CD4-positive, alpha-beta T cell treated with Interleukin-21 for 1 hour (primary cell): ENCODE measurements at places on chromosomes 12 and 14.

DNA sequence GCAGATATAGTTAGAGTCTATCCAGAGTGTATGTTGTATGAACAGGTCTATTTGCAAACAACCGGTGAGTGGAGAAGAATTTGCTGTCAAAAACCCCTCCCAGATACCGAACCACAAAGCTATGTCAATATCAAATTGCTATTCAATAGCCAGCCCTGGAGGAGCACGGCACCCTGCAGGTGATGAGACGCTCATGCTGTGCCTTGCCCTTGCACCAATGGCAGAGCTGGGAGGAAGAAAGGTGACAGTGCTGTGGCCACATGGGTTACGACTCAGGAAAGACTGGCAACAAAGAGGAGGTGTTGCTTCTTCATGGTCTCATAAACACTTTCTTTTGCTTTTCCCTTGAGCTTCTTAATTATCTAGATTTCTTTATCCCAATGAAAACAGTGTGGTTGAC is 55.7 kb downstream of the PAX9 start:
- DNase-seq = no peak

GRCh38 chr12:127675936-127676335 is 591.0 kb upstream of the TMEM132C start:
- no peak for DNase-seq

- DNase-seq = no peak
Observed at GRCh38 chr14:71314717-71315116, 407.5 kb downstream of the PCNX1 start.

- peak; percentile 13 for DNase-seq
Observed at GRCh38 chr14:33848706-33849454, 102.0 kb downstream of the EGLN3 start.

DNA sequence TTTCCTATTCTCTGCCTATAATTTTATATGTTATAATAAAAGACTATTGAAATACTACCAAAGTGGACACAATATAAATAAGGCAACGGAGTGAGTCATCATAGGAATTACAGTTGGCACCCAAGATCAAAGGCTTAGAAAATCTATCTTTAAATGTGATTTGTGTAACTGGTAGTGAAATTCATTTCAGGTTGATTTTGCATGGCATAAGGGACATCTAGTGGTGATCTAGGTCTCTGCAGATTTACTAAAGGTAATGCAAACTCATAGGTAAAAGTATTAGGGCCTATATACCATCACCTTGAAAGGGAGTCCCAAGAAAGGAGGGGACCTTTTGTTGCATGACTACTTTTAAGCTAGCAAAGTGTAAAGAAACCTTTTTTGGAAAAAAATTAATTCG is 527.2 kb downstream of the NRXN3 start:
- no peak for DNase-seq

- DNase-seq = no peak
Observed at GRCh38 chr12:26786491-26786864, 46.5 kb downstream of the ITPR2 start.

GRCh38 chr12:114166362-114166761 is 200.2 kb upstream of the RBM19 start:
- no peak for DNase-seq

DNA sequence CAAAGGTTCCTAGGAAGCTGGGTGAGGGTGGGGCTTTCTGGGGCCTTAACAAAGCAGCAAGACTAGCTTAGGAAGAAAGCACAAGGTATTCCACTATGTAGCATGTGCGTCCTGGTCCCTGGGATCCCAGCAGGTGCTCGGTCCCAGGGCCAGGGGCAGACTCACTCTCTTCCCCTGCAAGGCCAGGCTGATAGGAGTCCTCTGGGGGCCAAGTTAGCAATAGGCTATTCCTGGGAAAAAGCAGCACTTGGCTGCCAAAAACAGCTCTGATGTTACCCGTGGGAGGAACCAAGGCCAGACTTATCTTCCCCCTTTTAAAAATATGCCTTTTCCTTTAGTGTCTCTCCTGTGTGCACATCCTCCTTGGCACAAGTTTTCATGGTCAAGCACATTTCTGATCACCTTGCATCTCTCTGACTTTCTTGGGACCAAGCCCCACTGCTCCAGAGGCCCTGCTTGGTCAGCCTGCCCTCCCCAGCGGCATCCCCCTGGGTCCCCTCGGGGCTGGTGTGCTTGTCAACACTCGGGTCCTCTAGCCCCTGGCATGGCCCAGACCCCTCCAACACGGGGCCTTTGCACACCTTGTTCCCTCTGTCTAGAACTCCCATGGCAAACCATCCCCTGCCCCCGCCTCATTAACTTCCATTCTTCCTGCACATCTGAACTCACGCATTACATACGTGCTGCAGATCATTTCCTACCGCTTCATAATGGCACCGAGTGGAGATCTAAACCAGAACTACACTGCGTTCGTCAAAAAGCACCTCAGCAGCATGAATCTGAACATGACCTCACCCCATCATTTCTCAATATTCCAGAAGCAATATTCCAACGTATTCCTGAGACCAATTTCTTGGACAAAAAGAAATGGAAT is 21.9 kb downstream of the CCDC92 start:
- no peak for DNase-seq

DNA sequence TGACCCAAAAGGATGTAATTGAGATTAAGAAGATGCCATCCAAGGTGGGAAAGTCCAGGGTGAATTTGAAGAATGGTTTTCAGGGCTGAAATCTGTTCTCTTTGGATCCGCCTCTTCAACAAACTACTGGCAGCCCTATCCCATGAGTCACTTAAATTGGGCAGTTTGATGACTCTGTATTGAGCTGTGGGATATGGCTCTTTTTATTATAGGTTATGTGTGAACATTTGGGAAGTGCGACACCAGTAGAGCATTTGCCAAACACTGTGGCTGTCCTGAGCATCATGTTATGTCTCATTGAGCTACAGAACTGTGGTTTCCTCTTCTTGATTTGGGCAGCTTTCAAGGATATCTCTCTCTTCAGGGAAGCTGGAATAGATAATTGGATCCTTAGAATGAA is 22.3 kb downstream of the IFT43 start:
- DNase-seq = no peak

DNA sequence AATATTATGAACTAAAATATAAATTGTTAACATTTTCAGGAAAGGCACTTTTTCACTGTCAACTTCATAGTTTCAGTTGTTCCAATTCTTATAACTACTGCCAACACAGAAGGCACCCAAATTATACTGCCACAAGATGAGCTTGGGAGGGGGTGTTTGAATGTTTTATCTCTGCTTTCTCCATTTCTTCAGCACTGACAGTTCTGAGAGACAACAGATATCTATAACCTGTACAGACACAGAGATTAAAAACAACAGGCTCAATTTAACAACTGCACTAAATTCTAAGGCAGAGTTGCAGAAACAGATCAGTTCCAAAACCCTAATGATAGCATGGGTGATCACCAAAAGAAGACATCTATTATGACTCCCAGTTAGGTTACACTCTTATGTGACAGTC is 12.8 kb downstream of the SCAF11 start:
- no peak for DNase-seq

GRCh38 chr12:130846369-130846768 is 7.3 kb upstream of the STX2 start:
- DNase-seq = no peak

GRCh38 chr12:2567711-2568110 is 227.1 kb upstream of the FKBP4 start:
- DNase-seq = no peak

DNA sequence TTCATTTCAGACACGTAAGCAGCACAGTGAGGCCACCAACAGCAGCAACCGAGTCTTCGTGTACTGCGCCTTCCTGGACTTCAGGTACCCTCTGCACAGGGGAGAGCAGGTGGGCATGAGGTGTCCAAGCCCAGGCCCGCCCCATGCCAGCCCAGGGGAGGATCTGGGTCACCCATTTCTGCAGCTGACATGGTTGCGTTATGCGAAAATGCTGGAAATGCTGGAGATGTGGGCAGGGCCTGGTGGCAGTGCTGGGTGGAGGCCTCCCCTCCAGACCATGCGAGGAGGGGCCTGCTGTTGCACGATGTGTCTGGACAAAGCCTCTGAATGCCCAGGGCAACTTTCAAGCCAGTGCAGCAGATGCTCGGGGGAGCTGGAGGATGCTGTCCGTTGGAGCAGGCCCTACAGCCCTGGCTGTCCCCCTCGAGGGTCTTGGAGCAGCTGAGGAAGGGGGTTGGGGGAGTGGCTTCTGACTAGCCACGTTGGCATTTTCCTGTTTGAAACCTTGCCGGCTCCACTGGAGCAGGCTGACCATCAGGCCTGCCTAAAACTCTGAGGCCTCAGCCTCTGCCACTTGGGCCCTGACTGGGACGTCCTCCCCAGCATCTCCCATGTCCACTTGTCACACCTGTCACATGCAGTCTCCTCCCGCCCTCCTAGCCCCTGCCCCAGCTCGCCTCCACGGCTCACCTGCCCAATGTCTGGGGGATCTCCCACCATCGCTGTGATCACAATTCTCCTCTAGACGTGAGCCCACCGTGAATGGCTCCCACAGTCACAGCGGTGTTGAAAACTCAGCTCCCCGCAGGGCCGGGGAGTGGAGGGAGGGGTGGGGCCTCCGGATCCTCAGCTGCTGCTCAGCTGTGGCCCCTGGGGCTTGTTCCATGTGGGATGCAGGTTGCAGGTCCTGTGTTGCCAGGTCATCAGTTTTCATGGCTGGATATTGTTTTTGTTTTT is 123.4 kb downstream of the ADGRD1 start:
- no peak for DNase-seq

- no peak for DNase-seq
Observed at GRCh38 chr12:106647793-106648514, 65.2 kb downstream of the RFX4 start.

- DNase-seq = no peak
Observed at GRCh38 chr14:104898195-104898558, 26.5 kb upstream of the PLD4 start.

- no peak for DNase-seq
Observed at GRCh38 chr14:97297100-97297499, 499.9 kb downstream of the VRK1 start.

GRCh38 chr12:40820794-40821484 is 128.7 kb downstream of the CNTN1 start:
- DNase-seq = no peak
